ENCODE measurements at places on chromosomes 5 and 9.

- DNase-seq, result no peak
Observed at GRCh38 chr9:33498387-33498786, 24.7 kb upstream of the NOL6 start.

- no peak for DNase-seq
Observed at GRCh38 chr9:35690294-35690613, 529 bp upstream of the TPM2 start.

DNA sequence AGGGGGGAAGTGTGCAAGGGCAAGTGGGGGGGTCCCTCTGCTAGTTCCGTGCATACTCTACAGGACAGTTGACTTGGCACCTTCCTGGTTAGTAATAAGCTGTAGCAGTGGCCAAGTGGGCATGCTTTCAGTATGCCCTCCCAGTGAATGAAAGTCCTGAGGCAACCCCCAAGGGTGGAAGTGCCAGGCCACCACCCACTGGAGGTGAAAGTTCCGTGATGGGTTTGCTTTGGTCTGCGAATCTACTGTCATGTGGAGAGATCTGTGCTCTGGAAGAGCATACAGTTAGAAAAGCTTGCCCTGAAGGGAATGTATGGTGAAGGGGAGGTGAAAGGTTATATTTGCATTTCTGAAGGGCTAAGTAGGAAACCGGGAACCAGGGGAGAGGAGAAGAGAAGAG is 10.3 kb downstream of the FXN start:
- DNase-seq, result no peak

- no peak for DNase-seq
Observed at GRCh38 chr5:137598399-137598798, 99.3 kb upstream of the SPOCK1 start.

DNA sequence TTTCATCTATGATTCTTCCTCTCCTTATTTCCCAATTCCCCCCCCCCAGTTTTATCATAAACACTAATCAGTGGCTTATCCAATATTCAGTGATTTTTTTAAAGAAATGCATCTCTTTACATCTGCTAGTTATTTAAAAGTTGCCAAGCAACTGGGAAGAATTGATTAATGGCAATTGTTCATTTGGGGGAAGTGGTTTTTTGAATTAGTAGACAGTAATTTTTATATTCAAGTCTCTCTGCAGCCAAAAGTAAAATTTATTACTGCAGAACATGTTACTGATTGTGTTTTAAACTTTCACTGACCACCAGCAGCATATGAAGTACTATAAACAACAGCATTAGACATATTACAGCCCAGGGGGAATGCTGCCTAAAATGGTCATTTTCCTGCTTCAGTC is 308.8 kb upstream of the NREP start:
- DNase-seq, result peak; percentile 83

- peak; percentile 39 for DNase-seq
Observed at GRCh38 chr5:68542207-68542606, 326.7 kb downstream of the PIK3R1 start.

- DNase-seq, result no peak
Observed at GRCh38 chr9:35649431-35650340, 1.0 kb downstream of the SIT1 start.

- DNase-seq, result no peak
Observed at GRCh38 chr9:120921661-120922181, 4.9 kb downstream of the TRAF1 start.

GRCh38 chr5:4758550-4758949 is 381.6 kb upstream of the ADAMTS16 start:
- DNase-seq, result no peak

DNA sequence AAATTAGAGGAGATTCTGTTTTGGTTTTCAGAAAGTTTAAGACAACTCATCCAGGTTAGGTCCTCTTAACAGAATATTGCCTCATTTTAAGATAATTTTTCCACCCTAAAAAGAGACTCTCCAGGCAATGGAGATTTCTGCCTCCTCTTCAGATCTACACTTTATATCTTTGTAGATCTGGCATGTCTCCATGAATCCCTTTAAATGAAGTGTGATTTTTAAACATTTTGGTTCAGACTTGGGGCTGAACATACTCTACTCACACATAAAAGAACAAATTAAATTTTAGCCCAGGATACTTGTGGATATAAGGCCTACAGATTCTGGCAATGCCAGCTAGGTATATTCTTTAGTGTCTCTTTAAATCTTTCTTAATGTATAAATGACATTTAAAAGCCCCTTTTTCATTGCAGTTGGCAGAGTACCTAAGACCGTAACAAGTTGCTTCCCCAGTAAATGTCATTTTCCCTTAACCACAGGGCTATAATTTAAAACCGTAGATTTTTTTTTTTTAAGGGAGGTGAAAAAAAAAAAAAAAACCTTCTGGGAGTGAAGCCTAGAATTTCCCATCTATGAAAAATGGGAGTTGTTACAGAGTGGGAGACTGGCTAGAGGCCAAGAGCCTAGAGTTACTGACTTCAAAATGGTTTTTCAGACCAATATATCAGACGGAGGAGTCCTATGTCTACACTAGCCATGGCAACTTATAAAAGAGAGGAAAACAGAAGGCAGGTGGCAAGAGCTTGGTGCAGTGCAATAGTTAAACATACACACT is 207.8 kb upstream of the TARS1 start:
- peak; percentile 84 for DNase-seq

- peak; percentile 82 for DNase-seq
Observed at GRCh38 chr9:35658137-35658967, at the start of gene CCDC107. Gene CCDC107, plus strand, starts transcription at chr9:35658292. Its CDS starts 88 bp downstream, at chr9:35658380.

DNA sequence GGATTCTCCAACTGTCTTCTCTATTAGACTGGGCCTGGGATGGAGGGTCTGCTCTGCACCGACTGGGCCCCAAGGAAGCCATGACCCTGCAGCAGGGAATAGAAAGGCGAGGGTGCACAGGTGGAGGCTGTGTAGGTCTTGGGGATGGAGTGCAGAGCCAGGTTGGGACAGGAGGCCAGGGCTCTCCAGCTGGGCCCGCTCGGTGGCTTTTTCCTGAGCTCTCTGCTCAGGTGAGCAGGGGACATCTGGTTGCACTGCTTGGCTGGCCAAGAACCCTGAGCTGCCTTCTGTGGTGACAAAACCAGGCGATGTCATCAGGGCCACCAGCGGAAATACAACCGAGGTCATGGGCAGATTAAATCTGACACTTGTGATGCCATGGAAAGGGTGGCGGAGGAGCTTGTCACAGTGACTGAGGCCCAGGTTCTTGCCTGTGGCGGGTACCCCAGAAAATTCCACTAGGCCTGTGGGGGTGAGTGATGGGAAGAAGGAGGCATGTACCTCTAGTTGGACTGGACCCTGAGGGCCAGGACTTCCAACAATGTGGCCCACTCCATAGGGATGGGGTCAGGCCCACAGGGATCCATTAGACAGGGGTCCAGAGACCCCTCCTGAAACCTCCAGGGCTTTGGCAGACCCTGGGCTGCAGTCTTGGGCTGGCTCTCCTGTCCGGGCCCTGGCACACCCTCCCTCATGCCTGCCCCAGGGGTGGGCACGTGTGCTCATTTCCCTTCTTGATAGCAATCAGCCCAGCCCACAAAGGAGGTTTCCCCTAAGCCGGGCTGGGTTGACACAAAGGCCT is 4.4 kb upstream of the IL3 start:
- no peak for DNase-seq

DNA sequence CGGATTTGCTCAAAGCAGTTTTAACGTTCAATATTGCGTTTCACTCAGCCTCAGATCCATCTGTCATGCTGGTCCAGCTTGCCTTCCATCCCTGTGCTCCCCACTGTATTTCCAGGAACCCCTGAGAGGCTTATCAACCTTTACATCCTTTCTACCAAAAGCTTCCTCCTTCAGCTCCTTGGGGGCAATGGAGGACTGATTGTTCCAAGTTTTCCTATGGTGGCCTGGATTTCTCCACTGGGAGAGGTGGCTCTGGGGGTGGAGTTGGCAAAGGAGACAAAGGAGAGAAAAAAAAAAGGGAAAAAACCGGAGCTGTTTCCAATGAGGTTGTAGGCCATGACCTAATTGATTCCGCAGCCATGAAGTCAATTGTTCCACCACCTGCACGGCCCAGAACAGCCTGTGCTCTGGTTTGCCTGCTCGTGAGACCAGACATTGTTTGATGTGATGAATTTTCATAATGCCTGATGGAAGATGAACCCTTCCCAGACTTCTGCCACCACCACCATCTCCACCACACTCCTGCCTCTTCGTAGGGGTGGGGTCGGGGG is 54.1 kb downstream of the ABLIM3 start:
- no peak for DNase-seq

GRCh38 chr5:88613051-88613450 is 269.9 kb downstream of the MEF2C start:
- DNase-seq, result no peak

GRCh38 chr5:90290648-90291047 is 118.9 kb downstream of the CETN3 start:
- DNase-seq, result no peak

DNA sequence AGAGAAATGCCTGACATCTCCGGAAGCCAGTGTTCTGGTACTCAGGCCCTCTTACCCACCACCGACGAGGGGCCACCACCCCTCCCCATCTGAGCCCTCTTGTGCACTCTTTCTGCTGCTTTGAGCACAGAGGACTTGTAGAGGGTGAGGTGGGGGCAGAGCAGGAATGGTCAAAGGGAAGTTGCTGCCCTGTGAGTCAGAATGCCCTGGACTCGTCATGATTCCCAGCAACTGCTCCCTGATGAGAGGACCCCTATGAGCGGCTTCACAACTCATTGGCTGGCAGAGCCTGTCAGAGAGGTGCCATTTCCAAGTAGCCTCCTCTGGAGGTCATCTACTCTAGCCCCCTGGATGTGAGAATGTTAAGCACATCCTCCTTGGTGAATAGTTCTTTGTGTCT is 845 bp downstream of the ECSCR start:
- peak; percentile 40 for DNase-seq

DNA sequence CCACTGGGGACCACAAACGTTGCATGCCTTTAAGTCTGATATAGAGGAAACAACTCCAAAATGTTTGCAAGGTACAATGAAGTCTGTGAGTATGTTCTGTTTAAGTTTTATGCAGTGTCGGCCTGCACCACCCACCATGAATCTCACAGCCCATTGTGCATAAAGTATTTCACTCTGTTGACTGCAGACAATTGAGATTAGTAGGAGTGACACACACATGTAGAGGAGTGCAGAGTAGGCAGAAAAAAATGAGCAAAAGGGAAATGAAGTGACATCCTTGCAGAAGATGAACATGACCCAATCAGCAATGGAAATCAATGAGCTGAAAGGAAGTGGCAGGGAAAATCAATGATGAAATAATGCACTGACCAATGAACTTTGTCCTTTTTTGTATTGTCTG is 315.6 kb upstream of the PTPRD start:
- no peak for DNase-seq

GRCh38 chr5:2169850-2170760 is 287.4 kb upstream of the IRX4 start:
- DNase-seq, result no peak

- DNase-seq, result no peak
Observed at GRCh38 chr9:68643901-68644809, 60.9 kb upstream of the PIP5K1B start.

- no peak for DNase-seq
Observed at GRCh38 chr5:157917491-157917890, 58.5 kb upstream of the CLINT1 start.

DNA sequence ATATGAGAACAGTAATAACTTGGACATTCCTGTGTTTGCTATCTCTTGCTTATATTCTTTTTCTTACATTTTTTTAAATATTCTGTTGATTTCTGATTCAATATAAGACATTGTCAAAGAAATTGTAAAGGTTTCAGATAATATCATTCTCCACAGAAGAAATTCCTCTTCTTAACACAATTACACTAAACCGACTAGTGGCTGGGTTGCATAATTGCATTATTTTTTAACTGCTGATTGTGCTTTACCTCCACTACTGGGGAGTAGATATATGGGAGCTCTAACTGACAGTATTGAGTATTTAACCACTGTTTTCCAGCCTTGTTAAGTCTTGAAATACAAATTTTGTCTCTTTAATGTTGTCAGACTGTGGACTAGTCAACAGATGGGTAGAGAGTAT is 723.8 kb upstream of the EDIL3 start:
- no peak for DNase-seq

DNA sequence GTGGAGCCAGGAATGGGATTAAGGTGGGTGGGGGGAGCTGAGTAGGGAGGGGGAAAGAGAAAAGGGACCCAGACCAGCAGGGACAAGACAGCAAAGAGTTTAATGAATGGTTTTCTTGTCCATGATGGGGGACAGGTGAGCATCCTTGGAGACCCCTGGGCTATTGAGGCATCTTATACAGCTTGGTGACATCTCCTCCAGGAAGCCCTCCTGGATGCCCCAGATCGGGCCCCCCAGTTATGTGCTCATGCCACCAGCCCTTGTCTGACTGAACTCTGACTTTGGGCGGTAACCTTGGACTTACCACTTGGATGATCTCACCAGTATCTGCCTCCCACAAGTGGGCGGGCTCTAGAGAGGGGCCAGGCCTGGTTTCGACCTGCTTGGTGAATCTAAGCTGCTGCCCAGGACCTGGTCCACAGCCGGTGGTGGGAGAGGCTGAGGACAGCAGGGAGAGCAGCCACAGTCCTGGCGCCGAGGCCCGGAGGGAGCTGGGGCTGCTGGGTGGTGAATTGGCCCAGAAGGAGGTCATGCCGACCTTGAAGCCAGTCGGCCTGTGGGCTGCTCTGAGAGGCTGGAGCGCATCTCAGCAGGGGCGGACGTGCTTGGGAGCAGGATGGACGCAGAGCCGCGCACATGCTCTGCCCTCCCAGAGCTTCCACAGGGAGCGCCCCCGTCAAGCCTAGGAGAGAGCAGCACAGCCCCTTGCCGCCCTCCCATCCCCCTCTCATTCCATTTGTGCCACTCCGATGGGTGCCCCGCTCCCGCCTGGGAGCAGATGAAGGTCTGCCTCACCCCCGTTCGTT is 36.2 kb downstream of the UNC5A start:
- no peak for DNase-seq

- no peak for DNase-seq
Observed at GRCh38 chr5:665956-666711, 27.0 kb downstream of the TPPP start.

DNA sequence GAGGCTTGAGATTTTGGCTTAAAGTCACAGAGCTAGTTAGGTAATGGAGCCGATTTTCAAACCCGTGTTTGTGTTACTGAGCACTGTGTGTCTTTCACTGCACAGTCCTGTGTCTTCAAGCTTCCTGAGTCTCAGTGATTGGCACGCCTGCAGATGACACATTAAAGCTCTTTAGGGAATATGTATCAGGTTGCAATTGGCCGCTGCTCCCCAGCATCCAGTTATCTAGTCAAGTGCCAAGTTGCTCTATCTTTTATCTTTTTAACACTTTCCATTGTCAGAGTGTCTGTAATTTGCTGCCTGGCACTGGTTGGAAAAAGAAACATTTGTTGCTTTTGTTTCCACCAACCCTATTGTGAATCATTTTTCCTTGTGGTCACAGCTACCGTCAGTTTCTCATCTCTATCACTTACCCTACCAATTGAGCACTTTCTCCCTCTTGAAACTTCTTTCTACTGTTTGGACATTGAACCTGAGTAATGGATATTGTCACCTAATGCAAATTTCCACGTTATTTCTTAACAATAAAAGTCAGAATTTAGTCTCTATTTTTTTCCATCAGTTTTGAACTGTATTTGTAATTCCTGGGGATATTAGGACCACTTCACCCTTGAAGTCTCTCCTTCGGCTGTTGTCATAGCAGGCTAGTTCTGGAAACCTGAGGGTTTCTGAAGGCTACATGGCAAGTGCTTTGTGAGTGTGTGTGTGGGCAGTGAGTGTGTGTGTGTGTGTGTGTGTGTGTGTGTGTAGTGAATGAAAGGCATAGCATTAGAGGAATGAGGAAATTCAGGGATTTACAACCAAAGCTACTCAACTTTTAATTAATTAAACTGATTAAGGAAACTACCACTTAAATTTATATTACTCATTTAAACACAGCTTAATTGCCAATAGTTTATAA is 274.3 kb downstream of the ISL1 start:
- DNase-seq, result no peak
